ENCODE measurements at places on chromosomes 1 and 21.
A peak's percentile ranks its signal among the peaks of the same experiment; 100 is the strongest.

- peak; percentile 81 for DNase-seq
Observed at GRCh38 chr1:59393211-59394180, 96.6 kb downstream of the FGGY start.

GRCh38 chr1:66315671-66316070 is 218.3 kb upstream of the SGIP1 start:
- no peak for DNase-seq

- DNase-seq, result no peak
Observed at GRCh38 chr21:15071009-15071408, 6.2 kb upstream of the NRIP1 start.

- no peak for DNase-seq
Observed at GRCh38 chr1:26597629-26598039, 68.1 kb downstream of the RPS6KA1 start.

DNA sequence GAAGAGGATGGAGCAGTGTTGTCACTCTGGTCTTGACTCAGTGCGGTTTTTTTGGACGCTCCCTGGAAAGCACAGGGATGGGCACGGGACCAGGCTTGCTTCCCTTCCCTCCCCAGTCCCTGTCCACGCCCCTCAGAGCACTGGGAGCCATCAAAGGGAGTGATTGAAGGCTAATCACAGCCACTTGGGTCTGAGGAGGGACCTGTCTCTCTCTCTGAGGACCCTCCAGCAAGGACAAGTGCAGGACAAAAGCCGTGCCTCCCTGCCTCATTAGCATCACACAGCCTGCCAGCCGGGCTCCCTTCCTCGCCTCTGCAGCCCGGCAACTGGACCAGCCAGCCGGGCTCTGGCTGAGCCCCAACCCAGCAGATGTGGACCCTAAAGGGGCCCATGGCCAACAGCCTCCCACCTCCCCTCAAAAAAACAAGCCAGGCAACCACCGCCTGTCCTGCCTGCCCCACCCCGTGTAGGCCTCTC is 18.6 kb upstream of the PDZK1IP1 start:
- DNase-seq, result no peak

DNA sequence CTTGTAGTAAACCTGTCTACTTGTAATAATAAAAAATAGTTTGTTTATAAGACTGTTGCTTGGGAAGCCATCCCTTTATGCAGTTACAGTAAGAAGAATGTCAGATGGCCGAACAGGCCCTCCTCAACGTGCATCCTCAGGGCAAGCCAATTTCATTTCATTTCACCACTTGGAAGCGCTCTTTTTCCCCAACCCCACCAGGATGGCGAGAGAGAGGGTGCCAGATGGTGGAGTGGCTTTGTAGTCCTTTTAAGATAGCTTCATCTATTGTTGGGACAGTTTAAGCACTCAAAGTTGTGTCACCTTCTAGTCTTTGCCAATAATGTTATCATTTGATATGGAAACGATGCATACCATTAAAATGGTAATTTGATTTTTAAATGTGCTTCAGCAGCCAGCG is 356.3 kb upstream of the CAMK1G start:
- DNase-seq, result no peak

DNA sequence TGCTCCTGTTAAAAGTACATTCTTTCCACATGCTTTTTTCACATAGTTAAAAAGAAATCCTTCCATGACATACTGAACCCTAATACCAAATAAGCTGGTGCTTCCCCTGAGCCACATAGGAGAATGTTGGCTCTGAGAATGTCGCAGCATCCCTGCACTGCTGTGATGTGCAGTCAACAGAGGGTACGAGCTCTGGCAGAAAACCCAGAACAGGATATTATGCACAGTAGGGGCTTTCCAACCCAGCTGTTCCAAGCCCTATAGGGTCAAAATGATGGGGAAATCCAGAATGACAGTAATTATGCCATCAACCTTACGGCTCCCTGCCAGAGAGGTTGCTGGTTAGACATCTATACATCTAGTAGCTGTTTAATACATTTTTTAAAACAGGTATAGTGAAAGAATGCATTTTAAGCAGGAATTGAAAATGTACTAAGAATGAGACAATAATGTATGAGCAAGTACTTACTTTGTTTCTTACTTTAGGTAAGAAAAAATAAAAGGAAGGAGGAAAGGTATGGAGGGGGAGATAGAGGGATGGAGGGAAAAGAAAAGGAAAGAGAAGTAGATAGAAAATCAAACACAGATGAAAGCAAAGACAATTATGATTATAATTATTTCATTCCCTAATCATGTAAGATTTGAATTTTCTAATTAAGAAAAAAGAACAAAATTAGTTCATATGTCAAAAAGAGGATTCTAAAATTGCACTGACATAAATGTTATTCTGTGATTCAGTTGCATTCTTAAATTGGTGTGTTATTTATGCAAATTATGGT is 126.0 kb downstream of the NR5A2 start:
- no peak for DNase-seq

DNA sequence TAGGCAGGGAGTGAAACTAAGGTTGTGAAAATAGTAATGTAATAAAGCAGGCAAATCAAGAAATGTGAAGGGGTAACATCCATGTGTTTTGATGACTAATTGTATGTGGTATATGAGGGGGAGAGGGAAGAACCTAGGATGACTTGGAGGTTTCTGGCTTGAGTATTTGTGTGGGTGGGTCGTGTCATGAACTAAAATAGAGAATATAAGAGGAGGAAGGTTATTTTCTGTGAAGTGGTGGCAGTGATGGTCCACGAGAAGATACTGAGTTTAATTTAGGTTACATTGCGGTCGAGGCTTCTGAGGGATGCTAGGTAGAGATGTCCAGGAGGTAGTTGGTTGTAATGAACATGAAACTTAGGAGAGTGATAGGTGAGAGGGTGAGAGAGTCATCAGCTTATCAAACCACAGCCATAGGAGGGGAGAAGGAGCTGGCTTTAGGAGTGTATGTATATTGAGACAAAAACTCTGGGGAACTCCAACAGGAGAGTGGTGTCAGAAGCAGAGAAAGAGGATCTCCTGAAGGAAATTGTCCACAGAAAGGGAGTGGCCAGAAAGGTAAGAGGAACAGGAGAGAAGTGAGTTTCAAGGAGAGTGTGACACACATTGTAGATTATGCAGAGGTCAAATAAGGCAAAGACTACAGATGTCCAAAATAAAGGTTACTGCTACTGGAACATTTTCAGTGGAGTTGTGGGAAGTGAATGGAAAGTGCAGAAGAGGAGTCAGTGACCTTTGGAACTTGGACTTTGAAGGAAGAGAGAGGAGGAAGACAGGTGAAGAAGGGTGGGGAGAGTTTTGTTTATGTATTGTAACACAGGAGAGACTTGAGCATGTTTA is 89.0 kb upstream of the MACF1 start:
- DNase-seq, result no peak

DNA sequence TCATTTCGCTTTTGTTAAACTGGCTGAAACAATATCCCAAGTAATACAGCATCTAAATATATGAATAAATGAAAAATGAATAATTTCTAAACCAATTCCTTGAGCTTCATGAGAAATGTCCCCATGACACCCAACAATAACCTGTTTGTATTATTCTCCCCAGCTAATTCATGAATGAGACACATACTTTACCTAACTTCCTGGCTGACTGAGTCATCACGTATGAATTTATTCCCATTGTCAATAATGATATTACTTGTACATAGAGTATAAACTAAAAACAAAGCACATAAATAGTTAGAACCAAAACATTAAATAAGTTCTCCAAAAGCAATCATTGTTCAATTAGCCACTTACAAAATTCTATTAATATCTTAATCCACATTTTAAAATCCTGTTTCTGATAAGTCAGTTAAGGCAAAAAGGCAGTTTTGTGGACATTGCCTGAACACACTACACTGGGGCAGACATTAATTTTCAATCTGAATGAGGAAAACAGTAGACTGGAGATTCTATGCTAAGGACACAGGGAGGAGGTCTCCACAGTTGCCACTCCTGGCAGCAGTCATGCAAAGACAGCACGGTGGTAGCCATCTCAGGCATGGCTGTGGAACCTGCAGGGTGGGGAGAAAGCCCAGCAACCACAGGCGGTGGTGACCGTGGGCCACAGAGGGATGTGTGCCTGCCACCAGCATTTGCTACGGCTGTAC is 48.2 kb downstream of the SLC9C2 start:
- no peak for DNase-seq

GRCh38 chr1:104195395-104195794 is 445.7 kb downstream of the AMY1C start:
- no peak for DNase-seq

GRCh38 chr21:43340491-43341377 is 86.2 kb downstream of the SIK1 start:
- no peak for DNase-seq

- no peak for DNase-seq
Observed at GRCh38 chr1:11629184-11630016, 24.8 kb downstream of the FBXO2 start.

DNA sequence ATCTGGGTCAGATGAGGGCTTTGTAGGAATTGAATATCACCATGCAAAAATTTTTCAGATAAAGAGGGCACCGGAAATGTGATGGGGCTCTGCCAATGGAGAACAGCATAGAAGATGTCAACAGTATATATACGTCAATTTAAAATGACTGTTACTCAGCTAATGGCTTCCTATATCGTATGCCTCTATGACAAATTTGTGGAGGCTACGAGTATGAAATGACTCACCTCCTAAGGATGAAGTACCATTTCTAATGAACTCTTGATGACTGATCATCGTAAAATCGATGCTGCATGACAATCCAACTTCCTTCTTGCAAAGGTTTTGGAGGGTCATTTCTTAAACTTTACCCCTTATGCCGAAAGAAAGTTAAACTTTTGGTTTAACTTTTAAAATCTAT is 450.3 kb upstream of the ZP4 start:
- DNase-seq, result no peak

- DNase-seq, result no peak
Observed at GRCh38 chr1:232426801-232427200, 203.1 kb downstream of the SIPA1L2 start.

DNA sequence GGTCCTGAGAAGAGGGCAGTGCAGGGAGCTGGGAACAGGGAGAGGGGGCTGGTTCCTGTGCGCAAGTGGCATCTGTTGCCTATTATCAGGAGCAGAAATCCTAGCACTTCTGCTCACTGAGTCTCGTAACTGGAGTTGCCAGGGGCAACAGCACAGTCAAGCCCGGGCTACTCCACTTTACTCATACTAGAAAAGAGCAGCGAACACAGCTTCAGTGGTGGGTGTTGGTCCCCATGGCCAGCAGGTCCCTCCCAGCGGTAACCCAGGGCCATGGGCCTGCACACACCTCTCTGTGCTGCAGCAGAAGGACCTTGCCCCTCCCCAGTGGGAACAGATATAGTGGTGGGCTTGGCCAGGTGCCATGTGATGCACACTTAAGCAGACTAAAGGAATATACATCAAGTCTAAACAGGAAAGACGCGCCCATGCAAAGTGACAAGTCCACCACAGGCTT is 8.5 kb downstream of the PYCR2 start:
- no peak for DNase-seq

- DNase-seq, result no peak
Observed at GRCh38 chr1:80248886-80249285, 1242.4 kb upstream of the ADGRL4 start.

DNA sequence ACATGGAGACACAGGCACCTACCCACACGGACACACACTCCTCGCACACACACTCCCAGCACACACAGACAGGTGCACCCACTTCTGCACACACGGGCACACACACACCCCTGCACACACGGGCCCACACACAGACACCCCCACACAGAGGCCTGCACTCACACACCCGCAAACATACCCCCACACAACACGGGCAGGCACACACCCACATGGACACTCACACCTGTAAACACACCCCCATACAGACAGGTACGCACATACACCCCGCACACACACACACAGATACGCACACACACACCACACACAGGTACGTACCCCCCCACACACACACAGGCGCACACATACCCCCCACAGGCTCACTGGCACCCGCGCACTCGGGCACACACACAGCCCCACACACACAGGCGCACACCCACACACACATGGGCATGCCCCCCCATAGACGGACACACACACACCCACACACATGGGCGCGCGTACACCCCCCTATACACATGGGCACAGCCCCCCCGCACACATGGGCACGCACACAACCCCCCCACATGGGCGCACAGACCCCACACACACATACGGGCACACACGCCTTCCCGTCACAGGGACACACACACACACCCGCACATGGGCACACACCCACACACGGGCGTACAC is 6.1 kb downstream of the ATAD3A start:
- no peak for DNase-seq

DNA sequence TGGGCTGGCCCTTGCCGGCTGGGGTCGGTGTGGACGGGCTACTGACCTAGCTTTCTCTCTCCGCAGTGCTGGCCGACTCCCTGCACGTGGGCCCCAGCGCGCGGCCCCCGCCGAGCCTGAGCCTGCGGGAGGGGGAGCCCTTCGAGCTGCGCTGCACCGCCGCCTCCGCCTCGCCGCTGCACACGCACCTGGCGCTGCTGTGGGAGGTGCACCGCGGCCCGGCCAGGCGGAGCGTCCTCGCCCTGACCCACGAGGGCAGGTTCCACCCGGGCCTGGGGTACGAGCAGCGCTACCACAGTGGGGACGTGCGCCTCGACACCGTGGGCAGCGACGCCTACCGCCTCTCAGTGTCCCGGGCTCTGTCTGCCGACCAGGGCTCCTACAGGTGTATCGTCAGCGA is 34.9 kb downstream of the PTGFRN start:
- DNase-seq, result no peak

- DNase-seq, result no peak
Observed at GRCh38 chr1:155051777-155052398, 772 bp downstream of the ADAM15 start.

DNA sequence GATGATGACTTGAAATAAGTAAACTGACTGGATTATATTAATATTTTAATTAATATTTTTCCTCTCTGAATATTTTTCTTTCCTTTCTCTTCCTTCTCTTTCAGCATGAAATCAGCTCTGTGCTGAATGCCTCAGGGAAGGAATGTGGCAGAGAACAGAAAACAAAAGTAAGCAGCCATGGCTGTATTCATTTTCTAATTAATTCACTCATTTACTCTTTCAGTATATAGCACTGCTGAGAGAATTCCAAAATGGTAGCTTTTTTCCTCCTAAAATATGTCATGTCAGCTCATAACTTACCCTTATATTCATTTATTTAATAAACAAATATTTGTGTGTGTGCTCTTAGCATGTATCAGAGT is 522.5 kb downstream of the PTPRC start:
- no peak for DNase-seq

DNA sequence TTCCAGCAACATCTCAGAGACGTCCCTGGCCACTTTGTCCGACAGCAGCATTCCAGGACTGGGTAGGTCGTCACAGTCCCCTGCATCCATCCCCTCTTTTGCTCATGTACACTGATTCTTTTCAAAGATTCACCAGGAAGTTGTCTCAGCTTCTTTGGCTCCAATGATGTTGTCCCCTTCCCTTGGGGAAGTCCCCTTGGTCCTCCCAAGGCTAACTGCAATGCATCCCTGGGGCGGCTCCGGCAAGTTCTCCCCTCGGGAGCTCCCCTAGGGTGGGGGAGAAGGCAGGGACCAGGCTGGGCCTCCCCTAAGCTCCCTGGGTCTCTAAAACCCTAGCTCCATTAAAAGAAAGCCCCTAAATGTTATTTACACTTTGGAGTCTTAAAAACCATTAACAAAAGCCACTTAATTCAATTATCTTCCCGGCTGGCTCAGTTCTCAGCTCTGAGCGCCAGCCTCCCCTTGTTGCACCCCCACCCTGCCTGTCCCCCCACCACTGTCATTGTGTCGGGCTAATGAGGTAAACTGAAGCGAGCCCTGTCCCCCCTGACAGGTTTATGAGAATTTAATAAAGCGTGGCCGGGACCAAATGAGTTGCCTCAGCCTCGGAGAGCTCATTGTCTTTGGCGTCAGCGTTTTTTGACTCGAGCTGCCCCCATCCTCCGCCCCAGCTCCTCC is 25.3 kb downstream of the KNCN start:
- DNase-seq, result no peak
